ENCODE measurements at places on chromosomes 6 and 20.

DNA sequence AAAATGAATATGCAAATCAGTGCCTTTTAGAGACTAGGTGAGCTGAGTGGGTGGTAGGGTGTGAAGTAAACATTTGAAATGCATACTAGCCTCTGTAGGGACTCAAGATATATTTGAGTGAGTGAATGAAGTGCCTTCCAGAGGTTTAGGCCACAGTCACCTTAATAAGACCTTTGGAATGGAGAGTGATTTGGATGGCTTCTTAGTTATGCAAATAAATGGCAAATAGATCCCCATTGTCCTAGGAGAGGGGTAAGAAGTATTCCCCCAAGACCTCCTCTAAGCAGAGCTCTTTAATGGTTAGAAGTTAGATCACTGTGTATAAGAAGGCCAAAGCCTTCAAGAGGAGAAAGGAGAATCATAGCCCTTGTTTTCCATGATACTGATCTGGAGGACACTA lies 47.8 kb upstream of the IMPG1 start:
- DNase-seq = no peak

DNA sequence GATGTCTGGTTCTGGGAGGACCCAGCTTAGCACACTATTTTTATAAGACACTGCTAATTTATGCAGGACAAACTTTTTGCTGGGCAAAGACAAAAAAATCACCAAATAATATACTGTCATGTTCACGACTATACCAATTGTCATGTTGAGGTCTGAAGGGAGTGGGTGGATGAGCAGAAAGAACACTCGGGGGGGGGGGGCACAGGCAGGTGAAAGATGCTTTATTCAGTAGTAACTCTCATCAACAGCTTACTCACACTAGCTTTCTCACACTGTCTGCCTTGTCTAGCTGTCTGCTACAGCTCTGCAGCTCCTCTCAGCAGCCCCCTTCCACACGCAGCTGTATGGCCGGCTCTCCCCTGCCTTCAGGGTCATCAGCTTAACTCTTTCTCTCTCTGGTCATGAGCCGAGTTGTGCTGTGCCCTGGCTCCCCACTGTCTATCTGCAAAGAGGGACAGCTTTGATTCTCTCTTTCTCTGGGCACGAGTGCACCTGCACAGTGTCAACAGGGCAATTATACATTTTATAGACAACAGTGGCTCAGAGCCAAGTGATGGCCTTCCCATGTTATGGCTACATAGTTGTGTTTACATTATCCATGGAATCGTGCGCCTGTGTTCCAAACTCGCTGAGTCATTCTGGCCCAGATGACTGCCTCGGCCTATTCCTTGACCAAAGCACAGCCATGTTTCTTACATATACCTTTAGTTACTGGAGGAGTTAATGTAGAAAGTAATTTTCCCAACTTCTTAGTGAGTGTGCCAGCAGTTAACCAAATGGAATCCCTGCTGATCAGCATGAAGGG lies 187.7 kb upstream of the PRSS16 start:
- no peak for DNase-seq

GRCh38 chr6:129124347-129124746 lies 241.4 kb downstream of the LAMA2 start:
- DNase-seq = no peak

GRCh38 chr6:135412761-135413160 lies 84.8 kb downstream of the AHI1 start:
- no peak for DNase-seq

DNA sequence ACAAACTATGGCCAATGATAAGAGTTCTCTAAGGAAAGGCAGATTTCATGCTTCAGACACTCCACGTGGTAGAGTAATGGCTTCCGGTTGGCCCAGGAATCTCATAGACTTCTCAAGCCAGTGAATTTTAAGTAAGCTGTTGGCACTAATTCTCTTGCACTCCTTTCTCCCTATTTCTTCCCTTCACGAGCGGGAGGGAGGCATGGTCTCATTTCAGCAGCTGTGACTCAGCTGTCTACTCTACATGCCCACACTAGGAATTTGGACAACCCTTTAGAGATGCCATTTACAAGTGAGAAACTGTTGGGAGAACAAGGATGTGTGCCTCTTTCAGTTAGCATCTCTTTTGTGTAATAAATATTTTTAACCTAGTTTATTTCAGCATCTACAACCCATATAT lies 107.7 kb downstream of the PTPRK start:
- DNase-seq = no peak

DNA sequence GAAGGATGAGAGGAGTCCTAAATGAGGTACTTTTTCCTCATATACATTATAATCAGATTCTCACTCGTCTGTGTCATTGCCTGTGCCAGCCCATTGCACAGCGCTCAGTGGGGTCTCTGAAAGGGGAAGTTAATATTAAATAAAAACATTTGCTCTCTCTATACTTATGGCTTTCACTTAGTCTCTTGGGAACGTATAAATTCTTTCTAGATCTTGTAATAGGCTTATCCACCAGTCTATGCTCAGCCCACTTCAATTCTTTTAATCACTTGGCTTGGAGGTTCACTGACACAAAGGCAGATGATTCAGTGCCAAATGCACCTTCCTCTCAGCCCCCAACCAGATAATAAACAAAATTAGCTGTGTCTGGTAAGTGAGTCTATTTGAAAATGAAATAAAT lies 164.3 kb upstream of the OGFRL1 start:
- DNase-seq = no peak

DNA sequence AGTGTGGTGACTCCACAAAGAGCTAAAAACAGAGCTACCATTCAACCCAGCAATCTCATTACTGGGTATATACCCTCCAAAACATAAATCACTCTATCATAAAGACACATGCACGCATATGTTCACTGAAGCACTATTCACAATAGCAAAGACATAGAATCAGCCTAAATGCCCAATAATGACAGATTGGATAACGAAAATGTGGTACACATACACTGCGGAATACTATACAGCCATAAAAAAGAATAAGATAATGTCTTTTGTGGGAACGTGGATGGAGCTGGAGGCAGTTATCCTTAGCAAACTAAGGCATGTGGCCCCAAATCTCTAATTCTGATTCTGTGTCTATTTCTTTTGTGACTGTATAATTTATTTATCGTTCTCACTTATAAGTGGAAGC lies 124.5 kb upstream of the PRND start:
- DNase-seq = no peak

DNA sequence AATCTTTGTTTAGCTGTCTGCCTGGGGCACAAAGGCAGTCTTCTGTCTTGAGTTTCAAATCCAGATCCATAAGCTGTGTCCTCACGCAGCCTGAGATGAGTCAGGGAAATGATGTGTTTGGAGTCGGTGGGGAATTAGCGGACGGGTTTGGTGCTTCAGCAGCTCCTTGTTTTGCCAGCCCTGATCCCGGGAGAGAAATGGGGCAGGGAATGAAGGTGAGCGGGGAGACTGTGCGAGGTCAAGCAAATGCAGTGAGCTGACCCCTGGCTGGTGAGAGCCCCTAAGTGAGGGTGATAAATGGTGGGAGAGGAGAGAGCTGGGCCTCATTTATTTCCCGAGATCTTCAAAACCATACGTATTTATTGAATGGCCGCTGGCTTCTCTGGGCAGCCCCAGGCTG lies 21.6 kb downstream of the DUSP22 start:
- no peak for DNase-seq

DNA sequence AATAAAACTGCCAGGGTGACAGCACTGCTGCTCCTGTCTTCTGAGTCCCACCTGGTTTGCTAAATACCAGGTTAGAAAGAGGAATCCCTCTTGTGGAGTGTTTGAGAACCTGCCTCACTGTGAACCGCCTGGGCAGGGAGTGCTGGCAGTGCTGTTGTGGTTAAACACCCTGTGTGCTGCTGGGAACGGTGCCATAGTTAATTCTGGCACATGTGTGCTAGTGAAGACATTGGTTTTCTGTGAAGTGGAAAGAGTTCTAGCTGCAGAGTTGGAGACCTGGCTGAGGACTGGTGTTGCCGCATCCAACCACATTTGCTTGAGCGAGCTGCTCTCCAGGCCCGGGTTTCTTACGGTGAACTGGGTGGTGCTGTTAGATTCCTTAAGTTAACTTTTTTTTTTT lies 72.7 kb downstream of the IGF2R start:
- no peak for DNase-seq

GRCh38 chr6:11804701-11805100 lies 26.1 kb upstream of the ADTRP start:
- no peak for DNase-seq

DNA sequence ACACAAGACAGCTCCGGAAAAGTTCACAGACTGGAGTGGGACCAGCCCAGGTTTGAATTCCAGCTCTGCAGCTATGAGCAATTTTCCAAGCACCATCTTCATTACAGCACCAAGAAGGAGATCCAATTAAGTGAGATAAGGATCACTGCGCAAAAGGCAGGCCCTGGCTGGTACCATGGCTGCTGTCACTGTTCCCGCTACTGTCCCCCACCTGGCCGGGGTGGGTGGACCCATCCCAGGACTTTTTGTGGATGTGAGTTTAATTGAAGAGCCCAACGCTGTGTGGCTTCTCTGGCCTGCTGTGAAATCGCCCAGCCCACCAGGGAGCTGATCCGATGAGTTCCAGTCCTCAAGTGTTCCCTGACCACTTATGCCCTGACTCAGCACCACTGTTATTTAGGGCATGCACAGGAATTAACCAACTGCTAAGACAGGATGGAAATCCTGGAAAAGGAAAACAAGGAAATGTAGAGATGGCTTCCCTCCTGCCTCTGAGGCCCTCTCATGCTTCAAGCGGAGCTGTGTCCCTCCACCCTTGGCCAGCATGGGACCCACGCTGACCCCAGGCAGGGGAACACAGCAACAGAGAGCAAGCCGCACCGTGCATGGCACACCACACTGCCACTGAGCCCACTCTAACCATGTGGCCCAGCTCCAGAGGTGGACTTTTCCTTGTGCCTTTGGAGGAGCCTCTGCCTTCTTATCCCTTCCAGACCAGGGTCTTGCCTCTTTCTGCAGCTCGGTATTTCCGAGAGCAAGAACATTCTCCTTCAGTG lies 150.0 kb upstream of the CST7 start:
- no peak for DNase-seq

- DNase-seq = no peak
Observed at GRCh38 chr6:35141007-35141655, at the start of gene TCP11. TCP11 (minus strand) TSS chr6:35141339; CDS start chr6:35140870, 469 bp downstream.

All from stimulated activated CD8-positive, alpha-beta memory T cell treated with anti-CD3 and anti-CD28 coated beads, Interleukin-15, amount 100 ng/mL, for 24 hours (primary cell).